ENCODE measurements at places on chromosomes 12 and 14. TPM values are rescaled to one million over a fixed set of nuclear protein-coding genes. Genes with fewer than 3 reads are reported as not detected.

DNA sequence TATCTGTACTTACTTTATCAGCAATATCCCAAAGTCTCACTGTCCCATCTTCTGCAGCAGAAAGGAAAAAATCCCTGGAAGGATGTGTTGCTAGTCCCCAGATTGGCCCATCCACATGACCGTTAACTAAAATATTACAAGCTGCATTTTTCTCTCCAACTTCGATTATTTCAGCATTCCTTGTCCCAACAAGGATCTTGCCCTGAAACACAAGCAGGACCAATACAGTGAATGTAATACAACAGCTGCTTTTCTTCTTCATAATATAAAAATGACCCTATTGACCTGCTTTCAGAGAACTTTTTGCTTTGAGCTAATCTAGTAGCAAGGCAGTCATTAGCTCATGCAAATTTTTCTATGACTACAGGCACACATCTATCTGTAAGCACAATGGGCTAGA is 58.3 kb downstream of the ZC3H14 start:
- no peak for DNase-seq

BTBD7 gene
- total RNA-seq: 46.1 TPM

RFLNA gene
- total RNA-seq: not detected

- no peak for DNase-seq
Observed at GRCh38 chr12:57902478-57902969, 38.8 kb upstream of the ATP23 start.

SCNN1A gene
- 594 TPM for total RNA-seq

DNA sequence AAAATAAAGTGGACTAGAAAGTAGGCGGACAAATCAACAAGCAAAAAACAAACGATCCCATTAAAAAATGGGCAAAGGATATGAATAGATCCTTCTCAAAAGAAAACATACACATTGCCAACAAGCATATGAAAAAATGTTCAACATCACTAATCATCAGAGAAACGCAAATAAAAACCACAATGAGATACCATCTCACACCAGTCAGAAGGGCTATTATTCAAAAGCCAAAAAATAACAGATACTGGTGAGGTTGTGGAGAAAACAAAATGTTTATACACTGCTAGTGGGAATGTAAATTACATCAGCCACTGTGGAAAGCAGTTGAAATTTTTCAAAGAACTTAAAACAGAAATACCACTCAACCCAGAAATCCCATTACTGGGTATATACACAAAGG is 70.3 kb downstream of the RPS6KA5 start:
- no peak for DNase-seq

DNA sequence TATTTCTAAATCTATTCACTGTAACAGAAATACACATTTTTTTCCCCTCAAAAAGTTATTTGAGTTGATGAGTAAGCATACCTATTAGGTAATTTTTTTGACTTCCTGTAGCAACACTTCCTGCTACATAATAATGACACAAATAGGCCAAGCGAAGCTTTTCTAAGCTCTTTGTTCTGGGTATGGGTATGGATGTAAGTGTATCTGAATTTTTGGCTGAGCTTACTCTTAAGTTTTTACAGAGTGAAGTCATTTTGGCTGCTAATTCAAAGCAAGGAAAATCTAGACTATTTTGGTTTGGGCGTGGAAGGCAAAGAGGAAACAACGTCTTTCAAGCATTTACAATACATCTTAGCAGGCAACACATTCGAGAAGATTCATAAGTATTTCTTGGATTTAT is 1206.0 kb upstream of the FLRT2 start:
- no peak for DNase-seq

GRCh38 chr14:21142357-21142756 is 13.5 kb downstream of the OR5AU1 start:
- no peak for DNase-seq

GRCh38 chr14:69694730-69695281 is 72.1 kb upstream of the SRSF5 start:
- no peak for DNase-seq

GRCh38 chr14:25150401-25150800 is 100.5 kb upstream of the STXBP6 start:
- no peak for DNase-seq

DNA sequence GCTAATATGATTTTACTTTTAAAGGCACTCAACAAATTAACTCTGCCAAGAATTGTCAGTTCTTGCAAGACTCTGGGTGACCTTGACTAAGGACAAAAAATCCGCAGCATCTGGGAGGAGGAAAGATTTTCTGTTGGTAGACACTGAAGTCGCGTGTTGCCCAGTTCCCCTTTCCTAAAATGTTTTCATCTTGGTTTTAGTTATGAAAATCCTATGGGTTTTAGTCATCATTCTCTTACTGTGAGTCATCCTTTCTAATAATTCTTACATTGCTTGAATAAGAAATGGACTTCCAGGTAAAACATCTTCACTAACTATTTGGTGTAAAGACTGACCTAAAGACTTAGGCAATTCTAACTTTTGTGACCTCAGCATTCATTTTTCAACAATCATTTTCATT is 9.1 kb downstream of the GSG1 start:
- no peak for DNase-seq

- DNase-seq: no peak
Observed at GRCh38 chr12:108507971-108508642, 7.0 kb upstream of the FICD start.

- no peak for DNase-seq
Observed at GRCh38 chr12:47547077-47547476, 158.8 kb downstream of the RPAP3 start.

- no peak for DNase-seq
Observed at GRCh38 chr12:100668945-100669536, 95.6 kb downstream of the GAS2L3 start.

ARHGAP9 gene
- 131 TPM for total RNA-seq

DNA sequence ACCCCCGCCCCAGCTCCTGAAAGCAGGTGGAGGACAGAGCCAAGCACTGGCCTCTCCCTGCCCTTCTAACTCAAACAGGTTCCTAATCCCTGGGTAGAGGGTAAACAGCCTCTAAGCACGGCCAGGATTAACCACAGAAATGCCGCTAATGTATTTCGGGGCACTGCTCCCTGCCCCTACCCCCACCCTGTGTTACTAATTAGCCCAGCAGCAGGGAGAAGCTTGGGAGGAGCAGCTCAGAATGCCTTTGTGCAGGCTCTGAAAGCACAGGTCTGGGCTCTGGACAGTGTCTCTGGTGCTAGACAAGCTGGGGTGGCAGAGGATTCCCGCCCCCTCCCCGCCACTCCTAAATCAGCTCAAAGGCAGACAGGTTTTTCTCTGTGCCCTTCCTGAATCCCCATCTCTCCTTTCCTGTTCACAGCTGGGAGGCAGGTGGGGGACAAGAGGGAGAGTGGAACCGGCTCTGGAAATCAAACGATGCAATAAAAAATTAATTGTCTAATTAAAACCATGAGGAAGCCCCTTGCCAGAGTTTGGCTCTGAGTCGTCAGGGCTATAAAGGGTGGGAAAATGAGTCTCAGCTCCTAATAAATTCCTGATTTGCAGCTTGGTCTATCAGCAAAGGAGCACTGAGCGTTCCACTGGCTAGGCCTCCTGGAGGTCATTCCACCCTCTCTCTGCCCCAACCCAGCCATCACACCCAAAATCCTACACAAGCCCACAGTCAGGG is 53.0 kb downstream of the SMUG1 start:
- DNase-seq: no peak

- no peak for DNase-seq
Observed at GRCh38 chr12:132529906-132530305, 40.0 kb downstream of the FBRSL1 start.

GRCh38 chr14:53055003-53055402 is 98.1 kb downstream of the DDHD1 start:
- DNase-seq: no peak

DNA sequence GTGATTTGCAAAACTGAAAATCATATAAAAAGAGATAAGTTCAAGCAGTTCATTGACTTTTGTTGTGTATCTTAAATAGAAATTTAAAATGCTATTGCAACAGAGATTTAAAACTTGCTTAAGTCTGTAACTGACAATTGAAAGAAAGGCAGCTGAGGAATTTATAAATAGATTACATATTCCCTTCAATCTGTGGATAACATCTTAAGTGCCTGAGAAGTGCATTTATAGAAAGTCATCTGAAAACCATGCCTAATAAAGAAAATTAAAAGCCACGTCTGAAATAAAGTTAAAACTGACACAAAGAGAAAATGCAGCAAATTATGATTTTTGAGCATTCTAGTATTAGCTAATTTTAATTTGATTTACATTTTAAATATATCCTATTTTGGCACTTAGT is 479.8 kb downstream of the MDGA2 start:
- DNase-seq: no peak

DNA sequence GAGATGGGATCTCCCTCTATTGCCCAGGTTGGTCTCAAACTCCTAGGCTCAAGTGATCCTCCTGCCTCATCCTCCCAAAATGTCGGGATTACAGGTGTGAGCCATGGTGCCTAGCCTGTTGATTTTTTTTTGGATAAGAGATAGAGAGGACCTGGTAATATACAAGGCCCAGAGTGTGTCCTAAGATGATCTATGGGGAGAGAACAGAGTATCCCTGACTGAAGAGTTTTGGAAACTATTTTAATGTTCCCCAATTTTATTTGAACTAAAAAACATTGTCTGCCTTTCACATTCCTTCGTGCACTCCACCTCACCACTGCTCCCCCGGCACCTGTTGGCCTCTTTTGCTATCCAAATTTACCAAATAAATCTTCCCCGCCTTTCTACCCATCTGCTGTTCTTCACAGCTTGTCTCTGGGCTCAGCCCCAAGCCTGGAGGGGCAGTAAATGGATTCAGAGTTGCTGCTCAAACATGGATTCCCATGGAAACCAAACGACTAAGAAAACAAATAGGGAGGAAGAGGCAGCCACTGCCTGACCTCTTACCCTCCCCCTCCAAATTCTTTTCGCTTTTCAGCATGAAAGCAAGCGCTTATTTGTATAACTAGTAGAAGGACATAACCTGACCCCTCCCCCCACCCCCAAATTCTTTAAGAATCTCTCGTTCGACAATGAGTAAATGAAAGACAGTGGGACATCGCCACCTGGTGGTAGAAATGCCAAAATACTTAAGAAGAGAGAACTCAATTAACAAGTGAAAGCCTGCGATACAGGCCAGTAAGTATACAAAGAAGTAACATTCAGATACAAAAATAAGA is 22.6 kb downstream of the OR10G3 start:
- peak; percentile 78 for DNase-seq
